ENCODE measurements at places on chromosomes 4 and X. TPM values are rescaled to one million over a fixed set of nuclear protein-coding genes. Genes with fewer than 3 reads are reported as not detected.

The PAGE2 gene
- not detected for total RNA-seq

The CAPN6 gene
- not detected for total RNA-seq

The HELT gene
- total RNA-seq = not detected

The FABP2 gene
- not detected for total RNA-seq

The SSR4 gene
- 398 TPM for total RNA-seq

The SCRG1 gene
- not detected for total RNA-seq

The SSX4 gene
- total RNA-seq = not detected

The DACH2 gene
- not detected for total RNA-seq
